ENCODE measurements at places on chromosomes 1 and 21.

GRCh38 chr21:39818557-39818956 is 48.7 kb upstream of the PCP4 start:
- DNase-seq, result no peak

DNA sequence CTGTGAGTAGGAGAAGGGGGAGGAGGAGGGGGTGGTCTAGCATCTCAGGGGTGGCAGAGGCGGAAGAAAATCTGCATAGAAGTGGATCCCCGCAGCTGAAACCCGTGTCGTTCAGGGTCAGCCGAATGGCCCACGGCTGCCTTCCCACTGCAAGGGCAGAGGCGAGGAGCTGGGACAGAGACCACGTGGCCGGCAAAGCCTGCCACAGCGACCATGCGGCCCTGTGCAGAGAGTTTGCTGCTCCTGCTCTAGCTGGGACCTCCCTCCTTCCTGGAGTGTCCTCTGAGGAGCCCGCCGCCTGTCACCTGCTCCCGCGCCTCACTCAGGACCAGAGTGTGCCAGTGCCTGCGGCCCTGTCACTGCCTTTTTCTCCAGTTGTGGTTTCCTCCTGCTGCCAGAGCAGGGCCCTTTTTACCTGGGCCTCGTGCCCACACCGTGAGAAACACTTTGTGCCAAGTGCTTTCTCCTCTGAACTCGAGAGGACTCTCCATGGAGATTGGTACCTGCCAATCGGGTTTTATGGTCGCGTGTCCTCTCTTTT is 5.4 kb upstream of the TRPM2 start:
- DNase-seq, result no peak

- no peak for DNase-seq
Observed at GRCh38 chr1:61186753-61187152, 104.4 kb downstream of the NFIA start.

DNA sequence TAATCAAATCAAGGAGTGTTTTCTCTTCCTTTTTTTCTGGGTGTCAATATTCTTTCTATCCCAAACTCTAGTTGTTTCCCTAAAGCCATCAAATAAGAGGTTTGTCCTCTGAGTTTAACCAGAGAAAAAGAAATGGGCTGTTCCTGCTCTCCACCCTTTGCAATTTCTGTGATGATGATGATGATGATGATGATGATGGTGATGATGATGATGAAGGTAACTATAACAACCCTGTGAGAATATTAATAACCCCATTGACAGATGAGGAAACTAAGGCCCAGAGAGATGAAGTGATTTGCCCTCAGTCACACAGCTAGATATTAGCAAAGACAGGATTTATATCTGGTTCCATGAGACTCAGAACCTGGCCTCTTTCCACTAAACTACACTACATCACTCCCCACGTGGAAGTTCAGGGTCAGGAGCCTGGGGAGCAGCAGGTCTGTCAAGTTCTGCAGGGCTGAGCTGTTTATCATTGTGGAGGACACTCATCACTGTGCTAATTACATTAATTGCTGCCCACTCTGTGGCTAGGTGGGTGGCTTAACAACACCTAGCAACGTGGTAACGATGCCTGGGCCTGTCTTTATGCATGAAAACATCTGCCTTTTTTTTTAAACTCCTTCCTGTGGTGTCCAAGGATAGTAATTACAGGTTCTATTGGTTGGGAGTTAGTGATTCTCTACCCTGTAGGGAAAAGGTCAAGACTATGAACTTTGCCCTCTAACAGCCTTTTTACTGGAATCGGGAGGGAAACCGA is 19.0 kb upstream of the JUN start:
- DNase-seq, result no peak

DNA sequence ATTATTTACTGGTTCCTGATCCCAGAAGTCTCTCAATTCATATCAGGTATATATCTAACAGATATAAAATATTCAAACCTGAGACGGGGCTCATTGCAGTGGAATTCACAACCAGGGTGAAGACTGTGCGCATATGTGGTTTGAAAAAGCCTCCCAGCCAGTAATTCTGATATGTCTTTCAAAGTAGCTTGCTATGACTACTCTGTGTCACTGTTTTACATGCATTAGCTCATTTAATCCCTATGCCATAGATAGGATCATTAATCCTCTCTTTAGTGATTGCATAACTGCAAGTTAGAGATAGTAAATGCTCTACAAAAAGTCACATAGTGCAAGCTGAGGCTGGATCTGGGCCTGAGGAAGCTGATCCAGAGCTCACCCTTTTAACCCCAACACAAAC is 251.4 kb downstream of the FMN2 start:
- DNase-seq, result no peak

DNA sequence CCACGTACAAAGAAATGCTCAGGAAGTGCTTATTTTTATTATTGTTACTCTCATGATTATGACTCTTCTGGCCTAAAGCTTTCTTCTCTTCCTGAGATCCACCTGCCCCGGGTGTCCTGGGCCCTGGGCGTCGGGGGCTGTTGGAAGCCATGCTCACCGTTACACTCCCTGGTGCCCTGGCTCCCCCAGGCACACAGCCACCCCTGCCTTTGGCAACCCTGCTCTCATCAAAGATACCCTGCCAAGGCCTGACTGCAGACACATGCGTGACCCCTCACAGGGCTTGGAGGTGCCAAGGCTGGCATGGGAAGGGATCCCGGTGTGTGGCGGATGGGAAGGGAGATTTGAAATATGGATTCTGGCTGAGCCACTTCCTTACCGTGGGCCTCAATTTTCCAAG is 3.3 kb upstream of the KISS1 start:
- DNase-seq, result no peak

- DNase-seq, result no peak
Observed at GRCh38 chr1:198523182-198523950, 17.1 kb downstream of the ATP6V1G3 start.

GRCh38 chr1:52919051-52919722 is 2.4 kb downstream of the ECHDC2 start:
- DNase-seq, result no peak

- peak; percentile 7 for DNase-seq
Observed at GRCh38 chr1:29849038-29849750, 612.9 kb downstream of the PTPRU start.

- DNase-seq, result no peak
Observed at GRCh38 chr1:37475380-37476086, 1.2 kb downstream of the ZC3H12A start.

- DNase-seq, result no peak
Observed at GRCh38 chr1:199292896-199293295, 654.1 kb downstream of the PTPRC start.

- DNase-seq, result no peak
Observed at GRCh38 chr1:177164380-177165068, at the start of gene ASTN1. TSS of gene ASTN1 (minus strand) at chr1:177164712. CDS start at chr1:177164676, 36 bp downstream.

DNA sequence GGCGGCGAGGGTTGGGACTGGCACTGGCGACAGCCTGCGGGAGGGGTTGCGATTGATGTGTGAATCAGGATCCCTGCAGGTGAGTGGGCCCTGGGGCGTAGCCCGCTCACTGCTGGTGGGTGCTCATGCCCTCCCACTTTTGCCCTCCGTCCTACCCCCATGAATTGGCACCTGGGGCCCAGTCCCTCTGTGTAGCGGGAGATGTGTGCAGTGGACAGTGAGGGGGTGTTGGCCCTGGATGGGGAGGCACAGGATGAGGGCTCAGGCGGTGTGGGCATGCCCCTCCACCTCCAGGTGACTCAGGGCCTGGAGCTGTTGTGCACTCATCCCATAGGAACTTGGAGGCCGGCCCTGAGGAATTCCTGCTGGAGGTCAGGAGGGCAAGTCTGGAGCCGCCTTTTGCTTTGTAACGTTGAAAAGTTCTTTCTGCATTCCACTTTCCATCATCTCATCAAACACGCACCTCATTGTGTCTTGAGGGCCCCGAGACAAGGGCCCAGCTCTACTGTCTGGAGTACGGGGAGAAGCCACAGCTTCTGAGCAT is 3.0 kb downstream of the PEAR1 start:
- no peak for DNase-seq

GRCh38 chr21:18220498-18220897 is 24.1 kb upstream of the CHODL start:
- DNase-seq, result no peak

- peak; percentile 36 for DNase-seq
Observed at GRCh38 chr1:156848461-156849150, 10.3 kb downstream of the INSRR start.

GRCh38 chr1:56302878-56303277 is 276.5 kb downstream of the PLPP3 start:
- no peak for DNase-seq

- DNase-seq, result no peak
Observed at GRCh38 chr1:14499312-14500040, 99.0 kb upstream of the KAZN start.

DNA sequence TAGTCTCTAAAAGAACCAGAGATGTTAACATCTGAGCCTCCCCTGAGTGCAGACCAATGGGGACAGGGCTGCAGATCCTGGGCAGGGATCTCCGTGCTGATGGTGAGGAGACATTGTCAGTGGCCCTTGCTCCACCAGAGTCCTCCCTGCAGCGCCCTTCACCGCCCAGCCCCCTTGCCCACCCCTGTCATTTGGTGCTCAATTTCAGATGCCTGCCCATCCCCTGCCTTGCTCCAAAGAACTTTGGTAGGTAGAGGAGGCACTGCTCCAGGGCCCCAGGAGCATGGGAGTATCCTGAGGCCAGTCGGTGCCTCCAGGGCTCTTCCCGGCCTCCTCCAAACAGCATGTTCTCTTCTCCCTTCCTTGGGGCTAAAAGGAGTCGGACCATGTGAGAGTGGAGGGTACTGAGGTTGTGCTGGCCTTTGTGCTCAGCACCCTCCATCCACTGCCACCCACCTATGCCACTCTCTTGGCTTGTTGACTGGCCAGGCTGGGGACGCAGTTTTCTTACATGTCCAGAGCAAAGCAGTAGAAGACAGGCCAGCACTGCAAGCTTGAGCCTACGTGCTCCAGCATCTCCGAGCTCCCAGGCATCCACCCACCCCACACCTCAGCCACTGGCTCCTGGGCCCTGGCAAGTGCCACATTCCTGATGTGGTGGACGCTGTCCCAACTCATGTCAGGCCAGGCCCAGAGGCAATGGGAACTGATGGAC is 160.1 kb downstream of the TRIM33 start:
- DNase-seq, result no peak

DNA sequence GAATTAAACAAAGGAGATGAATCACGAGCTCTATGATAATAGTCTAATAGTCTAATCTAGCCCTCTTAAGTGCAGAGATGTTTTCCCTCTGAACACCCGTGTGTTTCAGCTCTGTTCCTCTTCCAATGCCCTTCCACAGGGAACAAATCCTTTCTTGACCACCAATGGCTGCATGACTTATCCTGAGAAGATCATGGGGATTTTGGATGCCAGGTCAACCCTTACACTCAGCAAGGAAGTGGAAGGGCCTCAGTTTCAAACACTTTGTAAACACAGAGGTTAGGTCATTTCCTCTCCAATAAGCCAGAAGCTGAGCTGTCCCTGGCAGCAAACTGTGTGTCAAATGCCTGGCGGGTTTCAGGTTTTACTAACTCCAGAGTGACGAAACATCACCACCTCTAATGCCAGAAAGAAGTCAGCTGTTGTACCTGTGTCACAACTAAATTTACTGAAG is 200.0 kb downstream of the GABPA start:
- DNase-seq, result no peak

DNA sequence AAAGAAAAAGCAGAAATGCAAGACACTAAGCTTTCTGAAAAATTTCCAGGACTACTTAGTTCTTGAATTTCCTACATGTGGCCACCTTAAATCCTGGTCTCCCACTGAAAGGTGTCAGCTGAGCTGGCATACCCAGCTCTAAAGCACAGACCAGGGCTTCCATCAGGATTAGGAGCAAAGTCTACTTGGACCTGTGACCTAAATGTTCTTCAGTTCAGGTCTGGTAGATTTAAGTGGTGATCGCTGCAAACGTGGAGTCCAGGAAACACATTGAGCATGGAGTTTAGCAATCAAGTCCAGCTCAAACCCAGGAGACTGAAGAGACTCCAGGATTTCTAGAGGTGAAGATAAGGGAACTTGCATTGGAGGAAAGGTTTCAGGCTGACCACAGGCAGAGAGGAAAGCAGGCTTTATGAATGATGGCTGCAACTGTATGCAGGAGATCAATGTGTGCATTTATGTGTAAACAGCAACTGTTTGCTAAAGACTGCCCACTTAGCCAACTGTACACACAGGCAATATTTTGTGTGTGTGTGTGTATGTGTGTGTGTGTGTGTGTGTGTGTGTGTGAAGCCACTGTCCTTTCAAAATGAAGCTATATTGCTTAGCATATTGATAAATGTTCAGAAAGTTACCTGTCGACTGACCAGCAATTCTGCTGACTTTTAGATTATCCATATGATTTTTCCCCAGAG is 75.2 kb downstream of the LMX1A start:
- DNase-seq, result no peak

- DNase-seq, result no peak
Observed at GRCh38 chr1:184399192-184399847, 12.5 kb downstream of the C1orf21 start.

- DNase-seq, result no peak
Observed at GRCh38 chr21:14603202-14603601, 57.1 kb upstream of the SAMSN1 start.

- DNase-seq, result no peak
Observed at GRCh38 chr1:3234956-3235355, 166.0 kb downstream of the PRDM16 start.

GRCh38 chr21:24007592-24007991 is 1599.7 kb downstream of the MRPL39 start:
- DNase-seq, result no peak

DNA sequence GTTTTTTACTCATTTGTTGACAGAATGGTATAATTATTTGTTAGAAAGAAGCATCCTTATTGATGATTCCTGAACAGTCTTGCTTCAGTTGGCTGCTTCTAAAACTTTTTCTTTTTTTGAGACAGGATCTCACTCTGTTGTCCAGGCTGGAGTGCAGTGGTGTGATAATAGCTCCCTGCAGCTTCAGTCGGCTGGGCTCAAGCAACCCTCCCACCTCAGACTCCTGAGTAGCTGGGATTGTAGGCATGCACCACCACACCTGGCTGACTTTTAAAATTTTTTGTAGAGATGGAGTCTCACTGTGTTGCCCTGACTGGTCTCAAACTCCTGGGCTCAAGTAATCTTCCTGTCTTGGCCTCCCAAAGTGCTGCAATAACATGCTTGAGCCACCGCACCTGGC is 38.8 kb downstream of the MACF1 start:
- DNase-seq, result no peak

- no peak for DNase-seq
Observed at GRCh38 chr1:196546272-196547111, 61.7 kb downstream of the KCNT2 start.

DNA sequence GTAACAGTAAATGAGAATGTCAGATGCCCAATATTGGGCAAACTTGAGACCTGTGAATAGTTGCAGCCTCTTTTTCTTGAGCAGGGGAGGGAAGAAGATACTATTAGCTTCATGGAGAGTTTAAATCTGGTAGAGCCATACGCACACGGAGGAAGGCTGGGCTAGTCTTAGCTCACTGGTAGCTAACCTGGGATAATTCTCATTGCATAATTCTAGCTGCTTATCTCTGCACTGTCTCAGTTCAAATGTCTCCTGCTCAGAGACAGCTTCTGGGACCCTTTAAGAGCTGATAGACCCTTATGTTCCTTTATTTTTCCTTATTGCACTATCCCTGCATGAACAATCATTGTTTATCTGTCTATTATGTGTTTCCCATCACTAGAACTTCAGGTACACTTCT is 8.4 kb downstream of the C1orf87 start:
- DNase-seq, result no peak

Measured in stimulated activated CD8-positive, alpha-beta memory T cell treated with anti-CD3 and anti-CD28 coated beads, Interleukin-12 subunit alpha, Interleukin-12 subunit beta, amount 100 ng/mL, for 1 hour (primary cell).